Adipocyte (in vitro differentiated cells): ENCODE measurements at places on chromosomes 7 and 10.

DNA sequence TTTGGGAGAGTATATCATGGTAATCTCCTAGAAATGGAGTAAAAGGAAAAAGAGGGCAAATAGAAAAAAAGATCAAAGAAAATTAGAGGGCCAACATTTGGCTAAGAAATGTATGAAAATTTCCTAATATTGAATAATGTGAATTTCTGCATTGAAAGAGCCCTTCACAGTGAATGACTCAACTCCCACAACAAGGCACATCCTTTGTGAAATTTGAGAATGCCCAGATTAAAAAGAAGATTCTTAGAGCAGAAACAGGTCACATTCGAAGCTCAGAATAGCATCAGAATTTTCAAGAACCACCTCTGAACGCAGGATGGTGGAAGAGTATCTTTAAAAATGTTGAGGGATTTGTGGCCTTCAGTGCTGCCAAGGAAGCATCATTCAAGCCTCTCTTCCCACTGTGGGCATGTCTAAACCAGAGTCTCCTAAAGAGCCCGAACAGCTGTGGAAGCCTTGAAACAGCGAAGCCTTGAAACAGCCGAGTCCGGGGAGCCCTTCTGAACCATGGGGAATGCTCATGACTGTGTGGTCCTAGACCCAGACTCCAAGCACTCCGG is 43.6 kb downstream of the GUSB start:
- DNase-seq = peak; percentile 41

DNA sequence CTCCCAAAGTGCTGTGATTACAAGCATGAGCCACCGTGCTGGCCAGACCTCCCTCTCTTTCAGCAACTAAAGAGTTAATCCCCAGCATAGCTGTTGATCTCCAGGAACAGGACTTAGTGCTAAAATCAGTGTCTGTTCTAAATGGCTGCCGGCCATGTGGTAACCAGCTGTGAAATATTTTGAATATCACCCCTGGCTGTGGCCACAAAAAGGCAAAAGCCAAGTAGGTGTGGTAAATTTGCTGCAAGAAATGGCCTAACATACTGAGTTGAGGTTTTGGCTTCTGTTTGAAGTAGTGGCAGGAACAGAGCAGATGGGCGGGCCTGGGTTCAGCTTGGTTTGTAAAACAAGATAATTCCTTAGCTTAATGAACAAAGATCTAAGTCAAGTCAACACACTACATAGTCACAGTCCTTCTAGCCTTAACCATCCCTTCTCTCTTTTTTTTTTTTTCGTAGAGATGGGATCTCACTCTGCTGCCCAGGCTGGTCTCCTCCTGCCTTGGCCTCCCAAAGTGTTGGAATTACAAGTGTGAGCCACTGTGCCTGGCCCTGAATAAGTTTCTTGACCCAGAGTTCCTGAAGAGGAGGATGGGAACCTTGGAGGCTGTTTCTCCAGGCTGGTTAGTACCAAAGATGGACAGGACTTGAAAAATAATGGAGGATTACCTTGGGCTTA is 22.7 kb upstream of the AGFG2 start:
- peak; percentile 84 for DNase-seq

DNA sequence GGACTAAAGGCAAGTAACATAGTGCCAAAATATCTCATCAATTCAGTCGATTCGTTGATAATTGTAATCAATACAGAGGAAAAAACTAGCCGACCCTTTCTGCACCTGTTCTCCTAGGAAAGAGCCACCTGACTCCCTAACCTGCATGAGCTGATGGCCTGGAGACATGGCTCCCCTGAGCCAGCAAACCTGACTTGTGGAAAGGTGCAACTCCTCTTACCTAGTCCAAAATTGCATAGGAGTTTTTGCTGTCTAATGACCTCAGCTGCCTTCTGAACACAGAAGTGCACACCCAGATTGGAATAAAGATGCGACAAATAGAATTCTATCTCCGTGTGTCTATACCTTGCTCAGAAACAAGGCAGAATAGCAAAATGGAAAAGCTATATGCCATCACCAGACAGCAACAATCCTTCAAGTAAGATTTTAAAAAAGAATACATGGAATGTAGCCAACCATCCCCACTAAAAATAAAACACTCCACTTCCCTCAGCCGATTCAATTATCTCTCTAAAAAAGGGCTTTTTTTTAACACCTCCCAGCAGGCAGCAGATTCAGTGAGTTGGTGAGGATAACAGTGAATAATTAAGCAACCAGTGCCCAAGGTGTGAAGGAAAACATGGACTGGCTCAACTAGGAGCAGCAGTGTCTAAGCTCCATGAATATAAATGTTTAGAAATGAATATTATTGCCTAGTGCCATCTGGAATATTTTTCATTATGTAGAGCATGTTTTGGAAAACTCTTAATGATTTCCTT is 26.6 kb upstream of the LMTK2 start:
- DNase-seq = no peak

DNA sequence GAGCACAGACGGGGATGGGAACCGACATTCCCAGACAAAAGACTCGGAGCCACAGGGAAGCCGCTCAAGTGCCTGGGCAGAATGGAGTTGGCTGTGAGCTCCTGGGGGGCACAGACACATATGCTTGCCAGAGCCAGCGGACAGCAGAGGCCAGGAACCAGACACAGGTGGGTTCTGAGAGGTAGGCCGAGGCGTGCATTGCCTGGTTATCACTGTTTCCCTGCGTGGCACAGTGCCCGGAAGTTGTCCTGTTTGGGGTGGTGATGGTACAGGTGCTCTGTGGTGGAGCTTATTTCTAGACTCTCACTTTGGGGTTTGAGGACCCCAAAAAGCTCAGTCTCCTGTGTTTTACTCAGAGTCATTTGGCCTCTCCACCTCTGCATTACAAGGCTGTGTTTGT is 2.5 kb downstream of the PALD1 start:
- no peak for DNase-seq

DNA sequence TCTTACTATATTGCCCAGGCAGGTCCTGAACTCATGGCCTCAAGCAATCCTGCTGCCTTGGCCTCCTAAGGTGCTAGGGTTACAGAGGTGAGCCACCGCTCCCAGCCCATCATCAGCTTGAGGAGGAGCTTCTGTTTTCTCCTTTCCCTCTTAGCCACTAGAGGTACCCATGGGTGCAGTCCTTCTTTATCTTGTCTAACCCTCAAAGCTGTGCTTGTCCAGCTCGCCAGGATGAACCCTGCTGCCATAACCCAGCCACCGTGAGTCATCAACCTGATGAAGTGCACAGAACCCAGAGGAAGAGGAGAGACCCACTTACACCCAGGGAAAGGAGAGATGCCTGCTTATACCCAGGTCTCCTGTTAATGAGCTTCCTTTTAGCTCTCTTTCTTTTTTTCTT is 133.4 kb downstream of the CUL2 start:
- no peak for DNase-seq

DNA sequence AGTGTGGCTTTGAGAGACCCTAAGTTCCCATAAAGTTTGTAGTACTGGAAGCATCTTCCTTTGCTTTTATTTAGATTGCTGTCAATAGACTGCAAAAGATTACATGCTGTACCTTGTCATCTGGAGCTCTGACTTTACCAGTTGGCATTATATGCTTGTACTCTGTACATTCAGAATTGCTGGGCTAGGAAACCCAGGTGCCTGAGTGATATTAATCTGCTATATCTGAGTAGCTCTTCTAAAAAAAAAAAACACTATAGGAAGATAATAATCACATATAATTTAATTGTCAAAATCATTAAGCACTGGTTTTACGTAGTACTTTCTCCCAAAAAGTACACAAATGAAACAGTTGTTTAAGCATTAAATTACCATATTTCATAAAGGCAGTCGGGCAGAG is 12.3 kb downstream of the GATA3 start:
- DNase-seq = no peak

GRCh38 chr7:47939425-47940036 is 8.7 kb downstream of the PKD1L1 start:
- DNase-seq = no peak

- DNase-seq = no peak
Observed at GRCh38 chr10:44056967-44057805, 327.7 kb downstream of the CXCL12 start.

DNA sequence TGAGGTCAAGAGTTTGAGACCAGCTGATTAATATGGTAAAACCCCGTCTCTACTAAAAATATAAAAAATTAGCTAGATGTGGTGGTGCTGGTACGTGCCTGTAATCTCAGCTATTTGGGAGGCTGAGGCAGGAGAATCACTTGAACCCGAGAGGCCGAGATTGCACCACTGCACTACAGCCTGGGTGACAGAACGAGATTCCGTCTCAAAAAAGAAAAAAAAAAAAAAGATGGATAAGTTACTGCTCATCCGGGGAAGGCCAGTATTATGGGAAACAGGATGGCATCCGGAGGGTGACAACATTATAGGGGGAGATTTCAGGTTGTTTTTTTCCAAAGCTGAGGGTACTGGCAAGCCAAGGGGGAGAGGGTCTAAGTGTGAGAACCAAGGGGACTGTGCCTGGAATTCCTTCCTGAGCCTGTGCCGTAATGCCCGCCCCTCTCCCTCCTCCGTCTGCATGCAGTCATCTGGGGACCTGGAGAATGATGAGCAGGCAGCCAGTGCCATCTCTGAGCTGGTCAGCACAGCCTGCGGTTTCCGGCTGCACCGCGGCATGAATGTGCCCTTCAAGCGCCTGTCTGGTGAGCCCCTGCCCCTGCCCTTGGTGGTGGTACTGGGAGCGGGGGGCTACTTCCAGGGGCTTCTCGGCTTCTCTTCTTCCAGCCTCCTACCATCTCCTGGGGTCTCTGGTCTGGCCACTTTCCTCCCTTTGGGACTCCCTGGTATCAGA is 4.4 kb downstream of the LAMTOR4 start:
- no peak for DNase-seq

DNA sequence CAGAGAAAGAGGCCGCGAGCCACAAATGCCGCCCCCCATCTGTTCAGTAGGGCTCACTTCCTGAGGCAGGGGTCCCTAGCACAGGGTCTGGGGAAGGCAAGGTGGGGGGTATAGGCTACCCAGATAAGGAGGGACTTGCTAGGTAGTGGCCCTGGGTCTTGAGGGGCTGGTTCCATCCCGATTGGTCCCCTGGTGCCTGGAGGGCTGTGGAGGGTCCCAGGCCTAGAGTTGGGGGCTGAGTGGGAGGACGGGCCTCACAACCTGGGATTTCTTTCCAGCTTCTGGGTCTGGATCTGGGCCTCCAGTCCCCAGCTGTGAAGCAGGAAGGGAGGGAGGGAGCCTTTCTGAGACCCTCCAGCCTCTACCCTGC is 75.1 kb upstream of the EN2 start:
- DNase-seq = no peak

- DNase-seq = no peak
Observed at GRCh38 chr10:4306871-4307270, 519.1 kb upstream of the AKR1E2 start.

- no peak for DNase-seq
Observed at GRCh38 chr7:22202141-22202540, 154.8 kb downstream of the RAPGEF5 start.

DNA sequence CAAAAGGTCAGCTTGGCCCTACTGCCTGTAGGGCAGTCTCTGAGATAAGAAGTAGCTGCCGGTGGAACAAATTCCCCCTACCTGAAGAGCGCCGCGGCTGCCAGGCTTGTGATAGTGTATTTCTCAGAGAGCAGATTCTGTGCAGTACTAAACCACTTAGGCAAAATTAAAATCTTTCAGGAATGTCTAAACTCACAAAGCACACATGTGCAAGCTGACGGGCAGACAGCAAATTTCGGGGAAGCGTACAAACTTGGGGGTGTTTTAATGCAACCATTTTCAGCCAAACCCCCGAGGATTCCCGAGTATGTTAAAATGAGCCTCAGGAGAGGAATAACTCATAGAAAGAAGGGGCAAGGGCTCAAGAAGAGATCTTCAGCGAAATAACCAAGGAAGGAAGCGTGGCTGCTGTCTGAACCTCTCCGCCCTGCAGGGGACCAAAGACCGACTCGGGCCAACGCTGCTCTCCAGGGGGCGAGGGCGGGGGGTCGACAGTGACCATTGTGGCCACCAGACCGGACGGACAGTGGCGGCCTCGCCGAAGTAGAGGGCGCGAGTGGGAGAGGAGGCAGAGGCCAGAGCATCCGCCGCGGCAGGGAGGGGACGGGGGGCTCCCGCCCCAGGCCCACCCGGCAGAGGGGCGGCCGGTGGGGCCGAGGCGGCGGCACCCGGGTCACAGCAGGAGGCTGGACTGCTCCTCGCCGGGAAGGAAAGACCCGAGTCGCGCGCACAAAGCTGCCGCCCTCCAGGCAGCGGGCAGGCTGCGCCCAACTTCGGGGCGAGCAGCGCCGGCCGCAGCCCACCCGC is 819 bp downstream of the HYCC1 start:
- peak; percentile 57 for DNase-seq

DNA sequence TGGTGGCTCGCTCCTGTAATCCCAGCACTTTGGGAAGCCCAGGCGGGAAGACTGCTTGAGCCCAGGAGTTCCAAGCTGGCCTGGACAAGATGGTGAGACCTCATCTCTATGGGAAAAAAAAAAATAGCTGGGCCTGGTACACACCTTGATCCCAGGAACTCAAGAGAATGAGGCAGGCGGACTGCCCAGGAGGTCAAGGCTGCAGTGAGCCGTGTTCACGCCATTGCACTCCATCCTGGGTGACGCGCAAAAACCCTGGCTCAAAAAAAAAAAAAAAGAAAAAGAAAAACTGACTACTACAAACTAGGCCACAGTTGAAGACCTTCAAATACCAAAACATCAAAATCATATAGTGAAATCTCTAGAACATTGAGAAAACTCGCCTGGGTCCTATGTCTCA is 3.9 kb downstream of the BRAT1 start:
- DNase-seq = no peak

DNA sequence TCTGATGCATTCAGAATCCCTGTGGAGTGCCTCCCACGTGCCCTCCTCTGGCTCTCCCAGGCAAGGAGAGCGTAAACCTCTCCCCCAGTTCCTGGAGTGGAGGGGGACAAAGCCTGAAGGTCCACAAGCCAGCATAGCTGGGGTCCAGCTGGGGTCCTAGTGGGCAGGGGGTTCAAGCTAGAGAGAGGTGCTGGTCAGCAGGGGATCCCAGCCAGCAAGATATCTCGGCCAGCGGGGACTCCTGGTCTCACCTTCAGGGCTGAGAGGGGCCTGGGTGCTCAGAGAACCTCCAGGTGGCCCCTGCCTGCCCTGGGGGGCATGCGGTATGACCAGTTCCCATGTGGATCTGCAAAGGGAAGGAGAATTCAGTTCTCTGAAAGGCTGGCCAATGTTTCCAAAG is 413.7 kb downstream of the TCERG1L start:
- DNase-seq = no peak

- DNase-seq = no peak
Observed at GRCh38 chr7:73718438-73718881, 1.0 kb downstream of the STX1A start.

DNA sequence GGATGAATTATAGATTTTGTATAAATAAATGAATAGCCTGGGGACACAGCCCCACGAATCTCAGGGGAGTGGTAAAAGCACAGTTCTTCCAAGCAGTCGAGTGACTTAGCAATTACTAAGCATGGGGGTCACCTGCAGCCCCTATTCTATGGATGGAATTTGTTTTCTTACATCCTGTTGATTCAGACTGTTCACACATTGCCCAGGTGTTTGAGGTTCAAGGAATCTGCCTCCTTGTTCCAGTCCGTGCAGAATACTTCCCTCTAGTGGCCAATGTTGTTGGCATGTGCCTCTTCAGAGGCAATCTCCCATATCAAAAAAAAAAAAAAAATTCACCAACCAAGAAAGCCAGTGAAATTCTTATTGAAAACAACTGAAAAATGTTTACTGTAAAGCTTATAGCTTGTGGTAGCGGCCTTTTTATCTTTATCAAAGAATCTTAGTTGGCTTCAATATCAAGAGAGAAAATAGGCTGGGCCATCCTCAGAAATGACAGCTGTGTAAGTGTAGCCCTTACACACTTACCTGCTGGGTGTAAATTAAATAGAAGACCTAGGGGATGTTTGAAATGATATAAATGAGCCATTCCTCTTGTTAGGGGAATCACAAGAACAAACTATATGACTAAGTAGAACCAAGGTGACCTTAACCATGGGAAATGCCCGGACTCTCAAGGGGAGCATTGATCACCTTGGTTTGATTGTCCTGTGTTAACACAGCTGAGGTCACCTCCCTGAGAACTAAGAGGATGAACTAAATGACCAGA is 7.8 kb downstream of the LIPM start:
- DNase-seq = peak; percentile 88
